ENCODE measurements at places on chromosomes 13 and 19. TPM values are rescaled to one million over a fixed set of nuclear protein-coding genes. Genes with fewer than 3 reads are reported as not detected.
A peak's percentile ranks its signal among the peaks of the same experiment; 100 is the strongest.

SLITRK5 gene
- 0.10 TPM for total RNA-seq

ZBTB32 gene
- 0.32 TPM for total RNA-seq

TNFSF13B gene
- 4.6 TPM for total RNA-seq

PNKP gene
- 137 TPM for total RNA-seq

GRCh38 chr19:35249848-35250711, 1.3 kb downstream of the LSR start:
- DNase-seq = peak; percentile 19

DNA sequence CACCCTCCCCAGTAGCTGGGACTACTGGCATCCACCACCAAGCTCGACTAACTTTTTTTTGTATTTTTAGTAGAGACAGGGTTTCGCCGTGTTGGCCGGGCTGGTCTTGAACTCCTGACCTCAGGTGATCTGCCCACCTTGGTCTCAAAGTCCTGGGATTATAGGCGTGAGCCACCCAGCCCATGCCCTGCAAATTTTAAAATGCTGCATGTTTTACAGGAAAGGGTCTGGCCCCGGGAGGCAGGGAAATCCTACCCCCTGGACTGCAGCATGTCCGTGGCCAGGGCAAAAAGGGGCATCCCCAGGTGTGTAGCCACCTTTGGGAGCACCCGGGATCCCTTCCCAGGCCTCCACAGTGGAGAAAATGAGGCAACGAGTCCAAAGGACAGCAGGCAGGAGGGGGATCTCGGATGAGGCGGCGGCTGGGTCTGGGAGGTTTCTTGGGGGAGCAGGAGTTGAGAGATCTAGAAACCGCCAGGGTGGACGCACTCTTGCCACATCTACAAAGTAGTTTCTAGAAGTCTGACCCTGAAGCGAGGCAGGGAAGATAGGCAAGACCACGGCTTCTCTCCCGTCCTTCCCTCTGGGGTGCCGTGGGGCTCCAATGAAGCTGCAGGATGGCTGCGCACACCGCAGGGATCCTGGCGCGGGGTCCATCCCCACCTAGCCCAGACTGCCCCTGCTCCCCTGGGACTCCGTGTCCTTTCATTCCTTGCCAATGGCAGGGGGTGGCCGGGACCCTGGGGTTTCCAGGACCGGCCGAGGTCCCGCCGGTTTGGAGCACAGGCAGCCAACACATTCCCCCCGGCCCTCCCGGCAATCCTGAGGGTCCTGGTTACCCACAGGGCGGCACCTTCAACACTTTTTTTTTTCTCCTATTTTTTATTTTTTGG, 21.3 kb upstream of the ZBTB7A start:
- no peak for DNase-seq

- peak; percentile 87 for DNase-seq
These were observed 10.1 kb upstream of the NFIX start for GRCh38 chr19:12985049-12985776.

DNA sequence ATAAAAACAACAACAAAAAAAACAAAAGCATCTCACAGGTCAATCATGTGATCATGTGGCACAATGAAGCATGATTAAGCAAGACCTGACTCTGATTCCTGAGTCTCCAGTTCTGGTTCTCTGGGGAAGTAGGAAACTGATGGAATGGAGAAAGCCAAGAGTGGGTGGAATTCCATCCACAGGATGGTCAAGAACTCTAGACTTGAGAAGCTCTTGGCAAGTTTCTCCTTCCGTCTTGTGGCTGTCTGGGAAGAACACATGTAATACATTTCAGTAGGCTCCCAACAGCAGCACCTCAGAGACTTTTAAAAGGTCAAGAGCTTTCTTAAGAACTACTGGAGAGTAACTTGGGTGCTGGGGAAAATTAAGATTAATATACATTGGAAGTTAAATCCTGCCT, 78.6 kb upstream of the TSHZ3 start:
- no peak for DNase-seq

- DNase-seq = no peak
These were observed 58.1 kb upstream of the SIAH3 start for GRCh38 chr13:45909673-45910072.

DNA sequence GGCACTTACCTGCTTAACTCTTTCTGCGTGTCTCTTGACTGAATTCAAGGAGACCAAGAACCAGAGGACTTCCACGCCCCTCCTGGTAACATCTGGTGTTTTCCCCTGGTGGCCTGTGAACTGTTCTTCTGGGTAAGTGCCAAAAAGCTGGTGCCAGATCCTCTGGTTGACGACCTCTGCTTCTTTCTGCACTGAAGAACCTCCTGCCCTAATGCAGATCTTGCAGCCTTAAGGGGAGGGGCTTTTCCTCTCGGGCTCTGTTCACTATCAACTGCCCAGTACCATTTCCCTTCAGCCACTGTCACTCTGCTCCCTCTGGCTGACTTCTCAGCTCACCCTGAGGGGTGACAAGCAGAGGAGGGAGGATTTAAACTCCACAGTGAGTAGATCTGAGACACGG, 6.1 kb upstream of the ERVV-1 start:
- DNase-seq = no peak

DNA sequence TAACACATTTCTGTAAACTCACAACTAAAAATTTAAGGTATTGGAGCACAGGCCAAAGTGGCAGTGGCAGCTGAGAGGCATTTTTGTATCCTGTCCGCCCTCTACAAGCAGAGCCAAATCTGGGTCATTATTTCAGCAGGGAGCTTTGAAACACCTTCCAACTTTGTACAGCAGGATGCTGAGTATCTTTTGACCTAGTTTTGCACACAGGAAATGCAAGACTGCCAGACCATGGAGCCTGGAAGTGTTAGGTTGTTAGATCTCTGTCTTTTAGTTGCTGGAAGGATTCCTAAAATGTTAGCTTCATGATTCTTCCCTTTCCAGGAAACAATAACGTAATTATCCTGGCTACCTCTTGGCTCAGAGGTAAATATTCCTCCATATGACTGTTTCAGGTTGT, 148.6 kb upstream of the ATXN8OS start:
- no peak for DNase-seq

DNA sequence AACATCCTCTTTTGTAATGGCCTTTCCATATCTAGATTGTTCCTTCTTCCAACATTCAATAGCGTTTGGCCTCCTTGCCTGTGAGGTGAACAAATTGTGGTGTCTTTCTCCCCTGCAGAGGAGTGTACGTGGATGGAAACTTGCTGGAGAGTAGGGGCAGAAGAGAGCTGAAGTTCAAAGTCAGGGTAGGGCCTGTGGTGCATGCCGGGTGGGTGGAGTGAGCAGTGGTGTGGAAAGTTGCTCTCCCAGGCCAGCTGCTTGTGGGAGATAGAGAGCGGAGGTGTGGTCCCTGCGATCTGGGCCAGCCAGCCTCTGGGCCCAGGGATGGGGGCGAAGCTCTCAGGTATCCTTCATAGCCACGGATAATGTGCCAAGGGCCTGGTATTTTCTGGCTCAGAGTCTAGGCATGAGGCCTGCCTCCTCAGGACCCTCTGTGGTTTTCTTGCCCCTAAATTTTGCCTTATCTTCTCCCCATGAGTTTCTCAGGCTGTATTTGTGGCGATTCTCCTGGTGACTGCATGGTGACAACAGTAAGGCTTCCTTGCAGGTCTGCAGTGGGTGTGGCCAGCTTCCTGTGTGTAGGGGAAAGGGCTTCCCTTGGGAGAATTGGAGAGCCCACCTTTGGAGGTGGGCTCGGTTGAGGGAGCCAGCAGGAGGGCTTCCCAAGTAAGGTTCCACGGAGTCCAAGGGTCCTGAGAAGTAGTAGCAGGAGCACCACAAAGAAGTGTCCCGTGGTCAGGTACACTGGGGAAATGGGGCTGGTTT, 6.7 kb downstream of the RGCC start:
- DNase-seq = no peak

DNA sequence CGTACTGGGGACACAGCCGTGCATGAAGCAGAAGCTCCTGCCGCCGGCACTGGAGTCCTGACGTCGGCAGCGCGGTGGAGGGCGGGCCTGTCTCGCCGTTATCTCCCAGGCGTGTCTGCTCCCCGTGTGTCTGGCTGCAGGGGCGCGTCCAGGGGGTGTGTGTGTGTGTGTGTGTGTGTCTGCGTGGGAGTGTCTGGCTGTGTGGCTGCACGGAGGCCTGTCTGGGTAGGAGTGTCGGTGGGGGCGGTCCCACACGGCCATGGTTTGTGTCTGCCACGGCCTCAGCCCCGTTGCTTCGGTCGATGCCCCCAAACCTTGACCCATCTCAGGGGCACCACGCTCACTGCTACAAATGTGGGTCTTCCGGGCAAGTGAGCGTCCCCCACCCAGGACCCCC, 18.3 kb downstream of the ARID3A start:
- peak; percentile 76 for DNase-seq

- DNase-seq = no peak
These were observed 9.9 kb upstream of the CEACAM20 start for GRCh38 chr19:44539236-44539826.

DNA sequence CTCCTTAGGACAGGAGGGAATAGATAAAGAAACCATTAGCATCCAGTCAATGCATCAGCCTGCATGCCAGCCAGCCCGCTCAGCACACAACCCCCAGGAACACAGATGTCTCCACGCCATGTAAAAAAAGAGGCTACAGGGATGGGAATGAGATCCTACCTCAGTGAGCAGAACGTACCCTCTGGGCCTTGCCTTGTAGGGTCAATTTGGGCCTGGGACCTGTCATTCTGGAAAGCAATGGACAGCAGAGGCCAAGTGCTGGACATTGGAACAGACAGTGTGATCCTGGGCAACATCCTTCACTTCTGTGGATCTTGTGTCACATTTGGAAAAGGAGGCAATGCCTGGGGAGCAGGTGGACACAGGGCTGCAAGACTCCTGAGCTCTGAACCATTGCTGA, 26.0 kb downstream of the VSTM2B start:
- no peak for DNase-seq

- DNase-seq = no peak
These were observed 61.4 kb upstream of the URI1 start for GRCh38 chr19:29880498-29881081.

- DNase-seq = no peak
These were observed 15.3 kb downstream of the ZNF486 start for GRCh38 chr19:20182222-20182785.
